ENCODE measurements at places on chromosomes 1 and 21. TPM values are rescaled to one million over a fixed set of nuclear protein-coding genes. Genes with fewer than 3 reads are reported as not detected.

Gene C1QTNF12
- total RNA-seq: 0.79 TPM

Gene MPZ
- total RNA-seq: 1.4 TPM

Gene BCL2L15
- total RNA-seq: 2.2 TPM

Gene HS2ST1
- total RNA-seq: 9.7 TPM

Gene OPRD1
- total RNA-seq: not detected

Gene CASZ1
- total RNA-seq: 33.7 TPM

Gene IL10
- not detected for total RNA-seq

Gene RHOU
- 0.61 TPM for total RNA-seq

Gene CFAP45
- 0.48 TPM for total RNA-seq

Gene PARS2
- total RNA-seq: 5.7 TPM

Gene GBP7
- not detected for total RNA-seq

Gene CLIC4
- total RNA-seq: 22.3 TPM

Gene VWA5B1
- not detected for total RNA-seq

Gene C4BPA
- total RNA-seq: not detected

Gene TIAM1
- total RNA-seq: 97.0 TPM

Gene SELENBP1
- 6.3 TPM for total RNA-seq

Gene LDLRAD1
- total RNA-seq: not detected

Gene KRTAP19-2
- total RNA-seq: not detected

Gene FALEC
- not detected for total RNA-seq

Gene S100A5
- not detected for total RNA-seq

Gene ADORA1
- 1.7 TPM for total RNA-seq

Gene HAPLN2
- total RNA-seq: not detected

Data from esophagus squamous epithelium (tissue), 5 donors.